Choroid plexus epithelial cell (primary cell): ENCODE measurements at places on chromosomes 7 and 10.
A peak's percentile ranks its signal among the peaks of the same experiment; 100 is the strongest.

DNA sequence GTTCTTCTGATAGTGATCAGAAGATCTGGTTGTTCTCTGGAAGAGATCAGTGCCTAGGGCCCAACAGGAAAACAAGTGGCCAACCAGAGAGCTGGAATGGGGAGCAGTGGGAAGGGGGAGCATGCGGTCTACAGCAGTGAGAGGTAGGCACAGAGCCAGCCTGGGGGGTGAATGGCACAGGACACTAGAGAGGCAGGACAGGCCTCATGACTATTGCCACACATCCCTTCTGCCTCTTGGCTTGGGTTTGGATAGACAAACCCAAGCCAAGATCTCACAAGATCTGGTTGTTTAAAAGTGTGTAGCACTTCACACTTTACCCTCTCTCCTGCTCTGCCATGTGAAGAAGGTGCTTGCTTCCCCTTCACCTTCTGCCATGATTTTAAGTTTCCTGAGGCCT, 224.4 kb downstream of the ARHGAP12 start:
- no peak for DNase-seq

DNA sequence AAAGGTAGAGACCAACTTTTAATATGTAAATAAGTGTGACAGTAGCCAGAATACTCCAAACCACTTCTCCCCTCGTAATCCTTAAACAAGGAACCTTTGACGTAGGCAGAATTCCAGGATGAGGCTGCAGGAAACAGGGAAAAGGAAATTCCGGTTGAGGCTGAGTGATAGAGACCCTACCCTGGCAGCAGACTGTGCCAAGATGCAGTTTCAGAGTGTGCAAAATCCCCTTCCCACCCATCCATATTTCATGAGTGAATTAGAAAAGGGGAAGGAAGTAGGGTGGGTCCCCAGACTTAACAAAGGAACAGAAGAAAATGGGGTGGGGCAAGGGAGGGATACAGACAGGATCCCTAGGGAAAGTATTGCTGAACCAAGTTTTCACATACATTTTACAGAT, 143.0 kb downstream of the RAPGEF5 start:
- DNase-seq: no peak

GRCh38 chr10:82968533-82968932, 1093.5 kb downstream of the NRG3 start:
- no peak for DNase-seq

- peak; percentile 36 for DNase-seq
Measured at GRCh38 chr7:93178213-93178612, 30.0 kb upstream of the SAMD9L start.

- no peak for DNase-seq
Measured at GRCh38 chr7:47283497-47284131, 298.3 kb downstream of the TNS3 start.

GRCh38 chr7:132380059-132380458, 196.2 kb downstream of the PLXNA4 start:
- DNase-seq: no peak

DNA sequence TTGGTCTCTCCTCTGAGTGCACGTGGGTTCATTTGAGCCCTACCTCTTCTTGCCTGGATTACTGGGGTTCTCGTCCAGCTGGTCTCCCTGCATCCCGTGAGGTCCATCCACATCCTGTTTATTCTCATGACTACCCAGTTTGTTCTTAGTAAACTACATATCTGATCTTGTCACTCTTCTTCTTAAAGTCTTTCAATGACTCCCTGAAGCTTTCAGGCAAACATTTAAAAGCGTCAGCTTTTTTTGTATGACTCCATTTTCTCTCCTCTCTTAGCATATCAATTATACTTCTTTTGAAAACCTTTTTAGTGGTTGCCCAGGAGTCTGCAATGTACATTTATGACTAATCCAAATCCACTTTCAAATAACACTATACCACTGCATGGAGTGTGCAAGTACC, 7.5 kb downstream of the SFXN2 start:
- DNase-seq: no peak

- DNase-seq: no peak
Measured at GRCh38 chr7:122148081-122148480, 4.0 kb upstream of the AASS start.

- no peak for DNase-seq
Measured at GRCh38 chr10:131909014-131909808, 8.4 kb downstream of the PPP2R2D start.

DNA sequence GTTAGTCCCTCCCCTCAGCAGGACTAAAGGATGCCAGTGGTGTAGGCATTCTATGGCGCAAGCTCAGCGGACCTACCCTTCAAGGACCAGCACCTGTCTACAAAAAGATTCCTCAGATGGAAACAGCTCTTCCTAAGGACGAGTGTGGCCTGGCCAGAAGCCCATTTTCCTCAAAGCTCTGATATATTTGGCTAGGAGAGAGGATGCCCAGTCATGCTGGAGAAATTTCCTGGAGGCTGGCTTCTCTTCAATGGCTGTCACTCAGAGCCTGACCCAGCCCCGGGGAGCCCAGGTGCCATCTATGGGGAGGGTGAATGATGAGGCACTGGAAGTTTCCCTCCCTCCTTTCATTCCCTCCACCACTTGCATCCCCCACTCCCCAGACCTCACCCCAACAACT, 111.5 kb downstream of the PLXNA4 start:
- no peak for DNase-seq

DNA sequence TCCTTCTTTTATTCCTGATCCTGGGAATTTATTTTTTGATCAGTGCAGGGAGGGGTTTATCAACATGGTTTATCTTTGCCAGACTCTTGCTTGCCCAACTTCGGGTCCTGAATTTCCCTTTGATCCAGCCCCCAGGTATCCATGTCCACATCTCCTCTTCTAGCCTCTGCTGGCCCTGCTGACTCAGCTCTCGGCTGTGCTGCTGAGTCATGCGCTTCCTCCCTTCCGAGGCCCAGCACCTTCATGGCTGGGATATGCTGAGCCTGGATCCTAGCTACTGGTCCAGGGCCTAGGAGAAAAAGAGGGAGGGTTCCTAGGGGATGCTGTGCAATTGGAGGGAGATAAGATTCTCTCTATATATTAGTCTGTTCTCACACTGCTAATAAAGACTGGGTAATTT, 380.7 kb upstream of the SHH start:
- DNase-seq: peak; percentile 1

- no peak for DNase-seq
Measured at GRCh38 chr7:20343205-20343604, 12.5 kb downstream of the ITGB8 start.

- no peak for DNase-seq
Measured at GRCh38 chr7:135950972-135951371, 26.2 kb downstream of the MTPN start.

DNA sequence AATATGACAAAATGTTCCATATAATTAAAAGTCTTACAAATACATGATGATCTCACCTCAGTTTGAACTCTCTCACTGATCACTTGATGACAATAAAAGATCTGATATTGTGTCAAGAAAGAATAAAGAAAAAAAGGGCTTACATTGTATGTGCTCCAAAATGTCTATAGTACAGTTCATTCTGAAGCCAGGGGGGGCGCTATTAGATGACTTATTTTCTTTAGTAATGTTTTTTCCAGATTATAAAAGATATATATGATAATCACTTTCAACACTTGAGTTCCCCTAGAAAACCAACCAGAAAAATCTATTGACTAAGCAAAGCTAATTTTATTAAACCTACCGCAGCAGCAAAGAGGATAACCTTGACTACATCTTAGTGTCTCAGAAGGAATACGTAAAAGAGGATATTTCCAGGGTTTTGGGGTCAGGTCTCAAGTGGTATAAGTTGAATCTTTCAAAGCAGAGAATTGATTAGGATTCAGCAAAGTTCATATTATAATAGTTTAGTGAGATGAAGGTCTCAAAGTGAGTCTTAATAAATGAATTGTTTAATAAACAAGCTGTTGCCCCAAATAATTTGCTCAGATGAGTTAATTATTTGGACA, 55.8 kb downstream of the PTN start:
- DNase-seq: peak; percentile 40

DNA sequence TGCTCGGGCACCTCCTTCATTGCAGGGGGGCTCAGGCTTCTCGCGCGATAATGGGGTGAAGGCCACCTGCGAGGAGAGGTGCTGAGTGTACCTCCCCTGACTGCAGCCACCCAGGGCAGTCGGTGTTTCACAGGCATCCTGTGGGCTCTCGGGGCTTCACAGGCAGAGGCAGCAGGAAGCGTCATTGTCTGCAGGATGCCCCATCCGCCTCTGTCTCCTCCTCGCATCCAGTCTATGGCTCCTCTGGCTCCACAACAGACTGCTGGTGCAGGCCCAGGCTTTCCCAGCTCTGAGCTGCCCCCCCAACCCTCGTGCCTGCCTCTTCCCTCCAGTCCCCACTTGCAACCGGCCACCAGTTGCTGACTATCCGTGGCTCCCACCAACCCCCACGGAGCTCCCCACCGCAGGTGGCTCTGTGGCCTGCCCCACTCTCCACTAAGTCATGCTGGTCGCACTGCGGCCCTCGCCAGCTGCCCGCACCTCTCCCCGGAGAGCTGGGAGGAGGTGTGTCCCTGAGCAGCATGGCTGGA, 36.5 kb downstream of the CAMK2B start:
- no peak for DNase-seq

DNA sequence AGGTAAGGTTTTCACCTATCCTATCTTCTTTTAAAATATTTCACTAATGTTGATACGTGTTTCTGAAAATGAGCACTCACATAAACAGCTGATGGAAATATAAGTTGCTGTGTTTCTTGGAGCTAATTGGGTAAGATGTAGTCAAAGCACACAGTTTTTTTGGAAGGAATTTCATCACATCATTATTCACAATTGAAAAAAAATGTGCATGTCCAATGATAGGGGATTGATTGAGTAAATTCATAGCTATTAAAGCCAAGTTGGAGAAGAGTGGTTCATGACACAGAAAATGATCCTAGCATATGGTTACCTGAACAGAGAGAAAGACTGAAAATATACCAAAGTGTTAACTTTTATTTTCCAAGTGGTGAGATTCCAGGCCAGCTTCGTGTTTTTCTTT, 29.6 kb downstream of the GLI3 start:
- no peak for DNase-seq

DNA sequence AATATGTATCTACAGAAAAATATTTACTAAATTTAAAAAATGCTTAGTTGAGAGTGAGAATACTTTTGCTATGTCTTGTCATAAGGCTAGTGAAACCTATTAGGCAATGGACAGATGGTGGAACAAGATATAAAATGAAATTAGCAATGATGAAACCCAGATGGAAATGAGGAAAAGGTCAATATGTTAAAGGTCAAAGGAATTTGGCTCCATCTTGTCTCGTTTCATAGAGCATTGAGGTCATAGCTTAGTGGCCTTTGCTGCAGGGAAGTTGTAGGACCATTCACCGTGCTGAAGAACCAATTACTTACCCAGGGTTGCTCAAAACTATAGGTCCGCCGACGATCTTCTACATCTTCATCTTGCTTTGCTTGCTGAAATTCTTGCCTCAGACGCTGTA, 683.9 kb downstream of the PARD3 start:
- DNase-seq: no peak

DNA sequence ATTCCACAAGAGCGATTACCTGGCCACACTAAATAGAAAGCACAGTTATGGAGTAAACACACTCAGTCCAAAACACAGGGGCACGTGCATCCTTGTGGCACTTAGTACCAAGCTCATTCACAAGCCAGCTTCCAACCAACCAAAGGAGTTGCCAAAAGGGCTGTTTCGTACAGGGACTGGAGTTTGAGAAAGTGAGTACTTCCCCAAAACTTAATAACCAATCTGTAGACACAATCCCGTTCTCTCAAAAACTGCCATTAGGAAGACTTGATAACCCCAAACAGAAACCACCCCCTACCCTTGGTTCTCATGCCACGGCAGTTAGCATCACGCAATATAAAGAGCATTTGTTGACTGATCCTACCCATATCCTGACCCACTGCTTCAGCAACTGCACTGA, 166.2 kb upstream of the ASAH2 start:
- DNase-seq: no peak
